ENCODE measurements at places on chromosomes 13 and 19.

GRCh38 chr13:50685491-50685890 lies 158.0 kb downstream of the DLEU7 start:
- DNase-seq = no peak

- DNase-seq = no peak
Measured at GRCh38 chr19:11191934-11192333, 5.4 kb downstream of the KANK2 start.

- DNase-seq = no peak
Measured at GRCh38 chr13:111790621-111791020, 276.3 kb upstream of the SOX1 start.

DNA sequence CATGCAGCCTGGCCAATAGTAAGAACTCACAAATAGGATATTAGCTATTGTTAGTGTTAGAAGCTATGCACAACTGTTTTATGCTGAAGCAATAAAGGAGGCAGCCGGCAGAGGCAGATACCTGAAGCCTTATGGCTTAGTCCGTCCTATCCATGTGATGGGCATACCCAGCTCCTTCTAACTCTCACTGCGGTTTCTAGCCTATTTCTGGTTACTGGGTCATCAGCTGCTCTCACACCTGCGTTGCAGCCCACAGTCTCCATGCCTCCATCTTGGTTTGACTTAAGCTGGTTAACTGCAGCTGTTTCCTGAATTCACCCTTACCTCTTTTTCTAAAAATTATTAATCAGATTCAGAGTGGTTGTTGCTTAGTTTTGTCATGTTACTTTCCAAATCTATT lies 40.5 kb upstream of the CNMD start:
- DNase-seq = no peak

GRCh38 chr19:53868091-53868891 lies 608 bp downstream of the MYADM start:
- no peak for DNase-seq

GRCh38 chr13:78750735-78751134 lies 91.8 kb upstream of the OBI1 start:
- DNase-seq = no peak

DNA sequence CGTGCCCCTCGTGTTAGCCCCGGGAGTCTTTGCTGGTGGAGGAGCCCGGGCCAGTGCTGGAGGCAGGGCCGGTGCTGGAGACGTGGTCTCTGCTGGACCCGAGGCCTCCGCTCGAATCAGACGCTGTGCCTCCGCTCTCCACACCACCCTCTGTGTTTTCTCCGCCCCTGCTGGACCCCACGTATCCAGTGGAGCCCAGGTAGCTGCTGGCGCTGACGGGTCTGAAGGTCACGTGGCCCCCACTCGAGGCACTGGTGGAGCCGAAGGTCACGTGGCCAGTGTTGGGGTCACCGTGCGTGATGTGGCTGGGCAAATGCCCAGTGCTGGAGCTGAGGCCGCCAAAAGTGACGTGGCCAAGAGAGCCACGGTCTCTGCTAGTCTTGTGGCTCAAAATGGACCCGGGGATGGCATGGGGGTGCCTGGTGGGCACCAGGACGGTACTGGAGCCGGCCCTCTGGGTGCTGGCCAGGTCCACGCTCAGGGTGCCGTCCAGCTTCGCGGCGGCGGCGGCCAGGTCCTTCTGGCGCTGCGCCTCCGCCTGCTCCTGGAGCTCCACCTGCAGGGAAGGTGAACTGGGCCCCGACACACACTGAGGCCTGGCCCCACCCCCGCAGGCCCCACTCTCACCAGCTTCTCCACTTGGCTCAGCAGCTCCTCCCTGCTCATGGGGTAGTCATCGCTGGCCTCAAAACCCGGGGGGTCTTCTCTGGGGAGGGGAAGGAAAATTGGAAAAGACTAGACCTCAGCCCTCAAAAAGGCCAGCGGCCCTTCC lies 27.3 kb downstream of the ZNF114 start:
- DNase-seq = no peak

- DNase-seq = no peak
Measured at GRCh38 chr19:57754091-57754673, 7.6 kb downstream of the ZNF776 start.

- DNase-seq = no peak
Measured at GRCh38 chr19:42038666-42039065, 31.3 kb downstream of the GRIK5 start.

DNA sequence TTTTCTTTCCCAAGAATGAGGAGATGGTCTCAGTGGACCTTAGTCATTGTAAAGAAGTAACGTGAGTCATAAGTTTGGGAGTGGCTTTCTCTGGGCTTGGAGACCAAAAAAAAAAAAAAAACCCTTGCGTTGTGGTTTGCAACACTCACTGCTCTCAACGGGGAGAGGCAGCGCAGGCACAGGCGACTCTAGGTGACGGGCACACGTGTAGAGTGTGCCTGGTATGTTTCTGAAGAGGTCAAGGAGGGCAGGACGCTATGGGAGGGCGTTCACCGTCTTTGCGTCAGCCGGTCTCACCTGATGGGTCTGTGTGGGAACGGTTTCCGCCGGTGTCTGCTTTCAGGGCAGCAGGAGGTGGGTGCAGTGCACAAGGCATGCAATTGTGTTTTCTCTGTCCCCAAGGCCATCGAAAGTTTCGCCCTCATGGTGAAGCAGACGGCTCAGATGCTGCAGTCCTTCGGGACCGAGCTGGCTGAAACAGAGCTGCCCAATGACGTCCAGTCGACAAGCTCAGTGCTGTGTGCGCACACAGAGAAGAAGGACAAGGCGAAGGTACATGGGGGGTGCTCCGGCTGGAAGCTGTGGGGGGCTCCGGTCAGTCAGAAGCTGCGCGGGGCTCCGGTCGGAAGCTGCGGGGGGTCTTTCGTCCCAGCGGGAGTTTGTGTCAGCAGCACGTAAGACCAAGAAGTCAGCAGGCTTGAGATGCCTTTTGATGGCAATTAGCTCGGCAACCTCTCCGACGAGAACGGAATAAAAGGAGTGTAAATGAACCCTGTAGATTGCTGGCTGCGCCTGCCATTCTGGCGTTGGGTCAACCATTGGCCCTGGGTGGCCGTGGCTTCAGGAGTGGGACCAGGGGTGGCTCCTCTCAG lies 40.8 kb upstream of the F7 start:
- DNase-seq = no peak

GRCh38 chr13:95356916-95357315 lies 55.7 kb upstream of the ABCC4 start:
- no peak for DNase-seq

GRCh38 chr13:51240958-51241357 lies 18.8 kb downstream of the FAM124A start:
- no peak for DNase-seq

DNA sequence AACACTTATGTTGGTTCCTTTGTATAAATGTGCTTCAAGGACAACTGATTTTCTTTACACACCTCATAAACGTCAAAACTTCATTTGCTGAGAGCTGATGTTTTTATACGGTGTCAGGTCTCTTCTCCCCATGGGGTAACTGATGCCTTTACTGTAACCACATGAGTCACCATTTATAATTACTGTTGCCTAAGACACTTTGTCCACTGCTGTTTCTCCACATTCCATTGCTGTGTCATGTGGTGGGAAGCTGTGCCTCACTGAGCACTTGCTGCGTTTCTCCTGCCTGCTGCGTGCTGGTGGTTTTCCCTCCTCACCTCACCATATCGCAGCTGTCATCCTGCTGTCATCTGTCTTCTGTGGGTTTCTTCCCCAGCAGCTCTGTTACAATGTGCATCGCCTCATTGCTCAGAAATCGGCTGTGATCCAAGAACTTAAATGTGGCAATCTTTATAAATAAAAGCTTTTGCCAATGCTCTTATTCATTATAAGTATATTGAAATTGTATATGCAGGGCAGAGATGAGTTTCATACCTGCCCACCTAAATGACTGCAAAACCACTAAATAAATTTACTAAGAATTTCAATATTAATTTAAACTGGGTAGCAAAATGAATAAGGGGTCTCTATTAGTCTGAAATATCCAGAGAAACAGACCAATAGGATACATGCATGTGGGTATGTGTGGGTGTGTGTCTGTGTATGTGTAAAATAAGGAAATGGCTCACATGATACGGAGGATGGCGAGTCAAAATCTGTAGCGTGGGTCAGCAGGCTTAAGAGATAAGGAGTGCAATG lies 547.0 kb upstream of the SLITRK5 start:
- no peak for DNase-seq

DNA sequence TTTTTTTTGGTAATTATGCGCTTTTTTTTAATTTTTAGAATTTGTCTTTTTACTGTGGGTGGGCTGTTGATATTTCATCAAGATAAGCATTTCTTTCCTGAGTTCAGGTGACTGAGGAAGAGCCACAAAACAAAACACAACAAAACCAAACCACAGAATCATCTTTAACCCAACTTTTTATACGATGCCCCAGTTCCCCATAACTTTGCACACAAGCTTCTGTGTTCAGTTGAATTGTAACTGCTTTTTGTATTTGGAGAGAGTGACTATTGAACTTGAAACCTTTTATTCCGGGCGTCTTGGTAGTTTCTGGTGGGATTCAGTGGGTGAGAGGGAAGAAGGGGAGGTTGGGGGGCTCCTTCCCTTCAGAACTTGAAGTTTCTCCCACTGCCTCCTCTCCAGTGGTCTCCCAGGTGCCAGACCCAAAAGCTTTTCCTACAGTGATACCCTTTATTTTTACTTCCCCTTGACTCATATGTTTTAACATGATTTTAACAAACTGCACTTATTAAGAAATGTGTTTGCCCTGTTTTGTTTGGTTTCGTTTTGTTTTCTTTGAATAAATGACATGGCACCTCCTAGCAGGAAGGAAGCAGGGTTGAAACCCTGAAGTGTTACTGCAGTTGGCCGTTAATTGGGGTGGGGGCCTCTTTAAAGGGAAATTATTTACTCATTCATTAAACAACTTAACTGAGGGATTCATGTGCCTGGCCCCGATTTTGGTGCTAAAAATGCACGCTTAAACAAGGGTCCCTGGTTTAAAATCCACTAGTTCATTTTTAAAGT lies 2.7 kb upstream of the CCDC97 start:
- no peak for DNase-seq

All from GM12864 (cell line).